ENCODE measurements at places on chromosomes 4 and X.

- DNase-seq, result no peak
Measured at GRCh38 chr4:85952528-85952927, 407.3 kb downstream of the MAPK10 start.

GRCh38 chrX:16103625-16104024 is 19.7 kb upstream of the GRPR start:
- no peak for DNase-seq

DNA sequence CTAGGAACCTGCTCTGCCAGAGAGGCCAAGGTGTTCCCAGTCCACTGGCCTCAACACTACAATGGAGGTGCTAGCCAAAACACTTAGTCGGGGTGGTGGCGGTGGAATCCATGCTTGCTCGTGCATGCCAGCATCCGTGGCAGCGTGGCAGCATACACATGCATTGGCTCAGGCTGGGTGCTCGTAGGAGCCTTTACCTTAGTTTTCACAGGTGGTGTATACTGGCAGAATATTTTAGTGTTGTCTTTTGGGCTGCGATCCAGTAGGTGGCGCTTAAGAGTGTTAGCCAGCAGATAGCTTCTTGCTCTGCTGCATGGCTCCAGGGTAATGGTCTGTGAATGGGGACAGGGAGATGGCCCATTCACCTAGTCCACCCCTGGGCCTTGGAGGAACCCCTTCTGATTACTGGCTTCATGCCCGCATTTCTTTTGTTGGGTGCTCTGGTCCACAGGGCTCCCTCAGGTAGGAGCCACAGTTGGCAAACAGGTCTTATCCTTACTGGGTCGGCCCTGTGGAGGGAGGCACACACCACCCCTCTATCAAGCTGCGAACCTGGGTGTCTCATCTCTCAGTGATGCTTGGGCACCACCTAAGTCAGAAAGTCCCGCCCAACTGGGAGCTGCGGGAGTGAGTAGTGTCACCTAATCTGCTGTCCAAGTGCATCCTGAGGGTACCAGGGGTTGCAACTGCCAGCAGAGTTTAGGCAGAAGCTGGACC is 40.0 kb downstream of the RIPPLY1 start:
- no peak for DNase-seq

DNA sequence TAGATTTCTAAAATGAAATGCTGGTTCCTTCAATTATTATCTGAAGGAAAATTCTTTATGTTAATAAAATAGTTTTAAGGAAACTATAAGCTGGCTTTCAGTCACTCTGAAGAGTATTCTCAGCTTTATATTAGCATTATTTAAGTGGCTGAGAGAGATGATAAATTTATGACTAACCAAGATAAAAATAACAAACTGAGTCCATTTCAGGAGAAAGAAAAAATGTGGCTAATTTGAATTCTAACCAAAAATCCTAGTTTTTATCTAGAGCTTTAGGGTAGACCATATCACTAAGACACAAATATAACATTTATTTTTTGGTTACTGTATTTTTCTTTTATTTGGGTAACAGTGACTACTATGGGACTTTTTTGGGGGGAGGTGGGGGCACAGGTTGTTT is 59.4 kb upstream of the NAP1L5 start:
- DNase-seq, result no peak

DNA sequence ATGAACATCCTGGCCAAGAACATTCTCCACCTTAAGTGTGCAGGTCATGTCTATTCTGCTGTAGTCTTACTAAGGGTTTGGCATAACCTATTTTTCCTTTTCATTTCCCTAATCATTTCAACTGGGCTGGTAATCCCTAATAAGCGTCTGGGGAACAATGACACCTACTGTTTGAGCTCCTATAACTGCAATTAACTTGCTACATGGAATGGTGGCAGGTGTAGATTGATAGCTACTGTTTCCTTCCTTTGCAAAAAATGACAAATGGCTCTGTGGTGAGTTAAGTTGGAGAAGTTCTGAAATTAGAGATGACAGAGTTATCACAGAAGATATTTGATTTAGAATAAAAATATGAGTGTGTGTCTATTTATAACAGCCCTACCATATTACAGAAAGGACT is 104.5 kb upstream of the NAP1L5 start:
- no peak for DNase-seq

DNA sequence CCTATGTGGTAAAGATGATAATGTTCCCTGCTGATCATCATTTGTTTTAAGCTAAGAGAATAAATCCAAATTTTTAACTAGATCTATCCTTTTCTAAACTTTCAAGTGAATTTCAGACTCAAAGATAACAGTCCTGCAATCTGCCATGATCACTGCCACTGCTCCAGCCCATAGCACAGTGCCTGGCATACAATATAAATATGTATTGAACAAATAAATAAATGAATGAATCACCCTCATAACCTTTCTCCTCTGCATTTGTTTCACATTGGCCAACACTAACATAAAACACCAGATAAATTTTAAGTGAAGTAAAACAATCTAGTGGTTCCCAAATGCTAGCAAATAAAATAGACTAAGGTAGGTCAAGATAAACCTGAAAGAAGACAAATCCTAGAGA is 439.0 kb downstream of the GPM6A start:
- DNase-seq, result no peak

GRCh38 chr4:54675721-54676461 is 18.1 kb downstream of the KIT start:
- DNase-seq, result no peak

DNA sequence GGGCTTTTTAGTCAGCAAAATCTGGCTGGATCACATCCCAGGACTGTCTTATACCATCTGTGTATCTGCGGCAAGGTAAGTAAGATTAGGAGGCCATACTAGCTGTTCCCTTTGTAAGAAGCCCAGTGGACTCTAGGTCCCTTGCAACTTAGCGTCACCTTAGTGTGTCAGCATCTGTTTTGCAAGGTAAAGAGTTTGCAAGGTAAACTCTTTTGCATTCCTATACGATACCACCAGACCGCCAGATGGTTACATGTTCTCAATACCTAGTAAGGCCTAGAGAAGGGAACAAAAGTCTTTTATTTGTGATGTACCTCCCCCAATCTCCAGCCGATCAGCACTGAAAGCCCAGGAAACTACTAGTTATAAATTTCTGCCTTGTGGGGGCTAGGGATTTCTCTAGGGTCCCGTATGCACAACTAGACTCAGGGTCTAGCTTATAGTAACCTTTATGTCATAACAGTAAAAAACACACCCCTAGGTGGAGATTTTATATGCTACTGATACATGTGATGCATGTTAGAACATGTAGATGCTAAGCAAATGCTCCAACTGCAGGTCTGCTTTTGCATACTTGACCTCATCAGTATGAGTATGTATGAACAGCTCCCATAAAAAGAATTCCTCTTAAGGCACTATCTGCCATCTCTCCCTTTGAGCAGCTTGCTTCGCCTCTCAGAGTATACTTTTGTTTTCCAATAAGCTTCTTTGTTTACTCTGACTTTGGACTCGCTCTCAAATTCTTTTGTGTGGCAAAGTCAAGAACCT is 78.4 kb downstream of the KCNIP4 start:
- no peak for DNase-seq

DNA sequence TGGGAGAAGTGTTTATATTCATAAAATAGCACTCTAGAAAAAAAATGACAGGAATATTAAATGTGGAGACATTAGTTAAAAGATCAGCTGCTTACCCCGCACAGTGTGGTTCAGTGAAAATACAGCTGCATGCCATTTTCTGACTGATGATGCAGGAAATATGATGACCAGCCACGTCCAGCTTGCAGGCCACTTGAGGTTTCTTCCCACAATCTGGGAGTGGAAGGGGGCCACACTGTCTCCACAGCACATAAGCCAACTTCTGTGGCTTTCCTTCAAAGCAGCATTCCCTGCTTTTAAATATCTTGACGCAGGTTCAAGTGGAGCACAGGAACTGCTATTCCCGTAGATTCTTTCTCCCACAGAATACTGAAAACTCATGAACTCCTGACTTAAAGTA is 173.4 kb upstream of the GALNT7 start:
- DNase-seq, result no peak

- no peak for DNase-seq
Measured at GRCh38 chrX:40773188-40773587, 37.8 kb upstream of the MED14 start.
